ENCODE measurements at places on chromosomes 1 and 21.
A peak's percentile ranks its signal among the peaks of the same experiment; 100 is the strongest.

DNA sequence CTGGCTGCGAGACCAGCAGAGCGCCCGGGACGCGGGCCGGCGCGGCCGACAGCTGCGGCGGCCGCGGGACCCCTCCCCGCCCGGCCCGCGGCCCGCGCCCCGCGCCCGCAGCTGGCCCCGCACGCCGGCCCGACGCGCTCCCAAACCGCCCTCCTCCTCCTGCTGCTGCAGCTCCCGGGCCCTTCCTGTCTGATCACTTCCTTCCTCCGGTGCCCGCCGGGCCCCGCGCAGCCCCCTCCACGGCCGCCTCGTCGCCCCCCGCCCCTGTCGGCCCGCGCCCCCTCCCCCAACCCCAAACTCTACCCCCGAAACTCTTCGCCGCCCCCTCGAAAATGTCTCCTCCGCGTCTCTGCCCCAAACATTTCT is 594 bp downstream of the LUZP1 start:
- no peak for DNase-seq

- DNase-seq: peak; percentile 16
Observed at GRCh38 chr1:45730075-45730779, 20.2 kb downstream of the IPP start.

DNA sequence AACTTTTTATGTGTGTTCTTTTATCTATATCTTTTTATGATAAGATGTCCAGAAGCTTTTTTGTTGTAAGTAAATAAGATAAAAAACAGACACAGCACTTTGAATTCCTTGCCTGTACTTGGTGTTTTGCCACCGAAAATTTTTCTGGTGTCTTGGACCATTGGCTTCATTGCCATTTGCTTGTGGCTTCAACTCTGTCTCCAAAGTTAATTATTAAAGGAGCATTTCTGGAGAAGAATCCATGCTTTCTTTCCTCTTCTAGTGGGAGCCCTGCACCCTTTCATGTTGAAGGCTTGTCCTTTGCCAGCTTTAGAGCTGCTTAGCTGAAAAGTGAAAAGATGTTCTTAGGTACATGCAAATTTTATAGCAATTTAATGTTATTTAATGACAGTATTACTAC is 112.2 kb downstream of the DYRK1A start:
- DNase-seq: no peak

- no peak for DNase-seq
Observed at GRCh38 chr1:189769448-189769847, 708.2 kb downstream of the BRINP3 start.

DNA sequence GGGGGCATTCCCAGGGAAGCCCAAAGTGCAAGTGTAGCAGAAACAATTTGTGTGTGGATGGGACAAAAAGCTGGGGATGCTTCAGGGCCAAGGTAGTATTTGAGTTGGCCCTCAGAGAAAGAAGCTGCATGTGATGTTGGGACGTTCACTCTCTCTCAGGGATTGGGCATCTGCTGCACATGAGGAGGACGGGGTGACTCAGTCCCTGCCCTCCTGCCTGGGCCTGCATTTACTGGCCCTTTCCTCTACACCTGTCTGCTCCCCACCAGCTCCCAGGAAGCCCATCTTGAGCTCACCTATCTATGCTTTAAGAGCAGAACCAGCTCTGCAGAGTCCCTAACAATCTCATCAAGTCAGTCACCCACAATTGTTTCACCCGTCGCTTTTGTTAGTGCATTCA is 23.5 kb upstream of the MPZL1 start:
- DNase-seq: no peak

- no peak for DNase-seq
Observed at GRCh38 chr1:233057836-233058235, 107.4 kb downstream of the NTPCR start.

- DNase-seq: peak; percentile 74
Observed at GRCh38 chr21:39313571-39314142, at the start of gene BRWD1. Gene BRWD1, minus strand, starts transcription at chr21:39313632. Its CDS starts 141 bp downstream, at chr21:39313491.

DNA sequence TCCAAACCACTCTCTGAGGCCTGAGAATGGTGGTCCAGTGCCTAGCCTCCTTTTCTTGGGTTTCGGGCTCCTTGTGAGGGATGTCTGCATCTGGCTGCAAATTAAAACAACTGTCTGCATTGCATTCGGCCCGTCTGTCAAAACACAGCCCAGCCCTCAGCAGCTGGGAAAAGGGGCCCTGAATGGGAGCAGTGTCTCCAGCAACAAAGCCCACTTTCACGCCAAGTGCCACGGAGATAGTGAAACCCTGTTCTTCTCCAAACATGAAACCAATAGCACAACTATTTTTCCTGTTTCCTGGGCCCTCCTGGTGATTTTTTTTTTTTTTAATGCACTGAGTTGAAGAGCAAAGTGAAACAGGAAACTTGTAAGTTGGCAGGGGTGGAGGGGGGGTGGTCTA is 138.4 kb downstream of the PLXNA2 start:
- peak; percentile 52 for DNase-seq

GRCh38 chr1:185663332-185663731 is 70.9 kb upstream of the HMCN1 start:
- DNase-seq: peak; percentile 76

- no peak for DNase-seq
Observed at GRCh38 chr1:222171005-222171404, 376.9 kb downstream of the HHIPL2 start.

DNA sequence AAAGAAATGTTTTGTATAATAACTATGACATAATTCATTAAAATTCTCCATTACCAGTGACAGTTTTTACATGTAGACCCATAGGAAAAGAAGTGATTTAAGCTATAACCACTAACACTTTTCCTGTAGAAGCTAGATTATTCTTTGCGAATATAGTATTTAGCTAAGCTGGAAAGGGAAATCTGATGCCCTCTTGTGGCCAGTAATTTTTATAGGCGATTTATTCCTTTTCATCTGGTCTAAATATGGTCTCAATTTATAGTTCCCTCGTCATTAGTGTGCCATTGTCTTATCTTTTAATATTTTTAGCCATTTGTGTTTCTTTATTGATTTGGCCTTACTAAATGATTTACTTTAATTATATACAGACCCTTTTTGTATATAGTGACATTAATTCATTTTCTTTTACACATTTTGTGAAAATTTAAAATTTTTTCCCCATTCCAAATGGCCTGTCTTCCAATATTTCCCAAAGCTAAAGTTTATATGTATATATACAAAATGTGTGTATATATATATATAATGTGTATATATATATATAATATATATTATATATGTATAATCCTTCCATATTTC is 26.7 kb downstream of the BTG3 start:
- peak; percentile 43 for DNase-seq

- DNase-seq: no peak
Observed at GRCh38 chr1:82462366-82462765, 661.6 kb downstream of the ADGRL2 start.

GRCh38 chr1:238690415-238690814 is 696.0 kb upstream of the CHRM3 start:
- DNase-seq: no peak

GRCh38 chr1:154749078-154749760 is 120.9 kb downstream of the KCNN3 start:
- DNase-seq: no peak

DNA sequence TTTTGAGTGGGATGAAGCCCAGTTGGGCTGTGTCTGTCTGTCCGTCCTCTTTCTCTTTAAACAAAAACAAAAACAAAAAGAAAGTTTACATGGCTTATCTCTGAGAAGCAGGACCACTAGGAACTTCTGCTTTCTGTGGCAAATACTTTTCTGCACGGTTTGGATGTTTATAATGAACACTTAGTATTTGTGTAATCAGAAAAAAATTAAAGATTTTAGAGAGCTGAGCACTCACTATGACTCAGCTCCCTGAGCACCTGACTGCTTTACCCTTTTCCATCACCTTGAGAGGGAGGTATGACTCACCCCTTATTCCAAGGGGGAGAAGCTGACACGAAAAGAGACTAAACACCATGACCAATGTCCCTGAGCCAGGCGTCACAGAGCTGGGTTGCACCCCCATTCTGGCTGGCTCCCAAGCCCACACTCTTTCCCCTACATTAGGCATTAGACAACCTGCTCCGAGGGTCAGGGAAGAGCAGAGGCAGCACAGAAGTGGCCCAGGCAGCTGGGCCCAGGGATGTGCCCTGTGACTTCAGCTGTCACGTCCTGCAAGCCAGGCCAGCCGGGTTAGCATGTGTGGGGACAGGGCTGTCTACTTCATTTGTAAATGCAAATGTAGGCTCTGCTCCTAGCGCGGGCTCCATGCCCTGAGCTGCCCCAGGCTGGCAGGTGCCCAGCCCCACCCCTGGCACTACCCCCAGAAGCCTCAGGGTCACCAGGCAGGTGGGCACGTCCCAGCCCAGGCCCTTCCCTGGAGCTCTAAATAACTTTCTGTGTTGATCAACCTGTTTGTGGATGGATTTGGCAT is 30.4 kb downstream of the RAP1GAP start:
- no peak for DNase-seq

DNA sequence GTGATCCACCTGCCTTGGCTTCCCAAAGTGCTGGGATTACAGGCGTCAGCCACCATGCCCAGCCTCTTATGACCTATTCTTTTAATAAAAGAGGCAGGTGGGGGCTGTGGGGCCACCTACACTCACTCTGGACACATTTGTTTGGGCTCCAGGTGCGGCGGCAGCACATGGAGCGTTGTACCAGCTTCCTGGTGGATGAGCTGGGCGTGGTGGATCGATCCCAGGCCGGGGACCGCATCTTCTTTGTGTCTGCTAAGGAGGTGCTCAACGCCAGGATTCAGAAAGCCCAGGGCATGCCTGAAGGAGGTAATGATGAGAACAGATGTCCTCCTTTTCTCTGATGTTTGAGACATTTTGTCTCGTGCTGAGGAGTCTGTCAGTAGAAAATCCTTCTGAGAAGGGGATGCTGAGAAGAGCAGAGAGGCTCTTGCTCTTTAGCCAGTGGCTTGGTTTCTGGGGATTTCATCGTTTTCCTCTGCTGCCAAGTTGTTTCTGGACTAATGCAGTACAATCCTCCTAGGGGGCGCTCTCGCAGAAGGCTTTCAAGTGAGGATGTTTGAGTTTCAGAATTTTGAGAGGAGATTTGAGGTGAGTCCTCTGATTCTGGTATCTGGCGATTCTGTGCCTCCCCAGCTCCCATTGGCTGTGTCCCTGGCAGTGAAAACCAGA is 17.9 kb upstream of the MIIP start:
- no peak for DNase-seq

DNA sequence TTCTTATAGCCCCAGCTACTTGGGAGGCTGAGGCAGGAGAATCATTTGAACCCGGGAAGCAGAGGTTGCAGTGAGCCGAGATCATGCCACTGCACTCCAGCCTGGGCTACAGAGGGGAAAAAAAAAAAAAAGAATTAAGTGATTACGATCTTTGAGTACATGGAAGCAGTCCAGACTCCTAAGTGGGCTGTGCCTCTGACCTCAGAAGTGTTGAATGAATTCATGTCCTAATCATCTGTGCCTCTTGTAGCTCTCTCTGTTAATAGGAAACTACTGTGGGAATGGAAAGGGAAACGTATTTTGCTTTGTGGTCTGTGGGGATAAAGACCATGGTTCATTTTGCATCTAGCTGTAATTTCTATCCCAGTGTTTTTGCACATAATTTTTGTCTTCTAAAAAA is 8.4 kb upstream of the IVNS1ABP start:
- DNase-seq: no peak

DNA sequence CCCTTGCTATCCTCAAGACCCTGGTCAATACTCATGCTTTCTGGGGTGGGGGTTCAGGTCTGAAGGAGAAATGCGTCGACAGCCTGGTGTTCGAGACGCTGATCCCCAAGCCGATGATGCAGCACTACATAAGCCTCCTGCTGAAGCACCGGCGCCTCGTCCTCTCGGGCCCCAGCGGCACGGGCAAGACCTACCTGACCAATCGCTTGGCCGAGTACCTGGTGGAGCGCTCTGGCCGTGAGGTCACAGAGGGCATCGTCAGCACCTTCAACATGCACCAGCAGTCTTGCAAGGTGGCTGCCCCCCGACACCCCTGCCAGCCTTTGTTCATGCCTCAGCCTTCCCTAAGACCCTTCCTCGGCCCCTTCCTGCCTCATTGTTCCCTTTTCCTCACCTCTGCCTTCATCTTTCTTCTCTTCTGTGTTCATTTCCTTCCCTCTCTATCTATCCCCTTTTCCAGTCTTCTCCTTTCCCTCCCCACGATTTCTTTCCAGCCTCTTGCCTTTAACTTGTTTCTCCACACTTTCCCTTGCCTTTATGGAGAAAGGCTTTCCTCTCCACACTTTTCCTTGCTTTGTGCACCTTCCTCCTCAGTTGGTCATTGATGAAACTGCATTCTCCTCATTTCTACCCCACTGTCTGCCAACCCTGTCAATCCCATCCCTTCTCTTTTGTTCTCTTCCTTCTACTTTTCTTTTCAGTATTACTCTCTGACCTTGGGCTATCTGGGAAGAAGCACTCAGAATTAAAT is 18.3 kb upstream of the IPO9 start:
- no peak for DNase-seq

DNA sequence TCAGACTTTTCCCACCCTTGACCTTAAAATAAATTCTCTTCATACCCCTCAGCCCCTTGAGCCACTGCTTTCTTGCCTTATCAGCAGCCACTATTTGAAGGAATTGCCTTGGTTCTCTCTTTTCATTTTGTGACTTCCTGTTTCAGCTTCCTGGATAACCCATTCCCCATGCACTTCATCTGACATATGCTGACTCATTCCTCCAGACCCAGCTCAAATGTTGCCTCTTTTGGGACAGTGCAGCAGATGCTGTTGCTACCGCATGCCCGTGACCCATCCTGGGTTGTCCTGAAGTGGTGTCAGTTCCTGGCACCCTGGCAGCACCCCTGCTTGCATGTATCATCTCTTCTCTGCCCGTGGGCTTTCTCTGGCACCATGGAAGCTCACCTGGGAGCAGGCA is 496.1 kb downstream of the PTPRU start:
- DNase-seq: no peak

GRCh38 chr1:159067699-159068621 is 8.6 kb downstream of the AIM2 start:
- DNase-seq: peak; percentile 19

GRCh38 chr1:17653728-17654351 is 101.3 kb upstream of the ACTL8 start:
- no peak for DNase-seq

- peak; percentile 37 for DNase-seq
Observed at GRCh38 chr1:229625071-229625914, 629 bp downstream of the TAF5L start.

GRCh38 chr1:15568387-15569073 is 16.3 kb downstream of the AGMAT start:
- no peak for DNase-seq

DNA sequence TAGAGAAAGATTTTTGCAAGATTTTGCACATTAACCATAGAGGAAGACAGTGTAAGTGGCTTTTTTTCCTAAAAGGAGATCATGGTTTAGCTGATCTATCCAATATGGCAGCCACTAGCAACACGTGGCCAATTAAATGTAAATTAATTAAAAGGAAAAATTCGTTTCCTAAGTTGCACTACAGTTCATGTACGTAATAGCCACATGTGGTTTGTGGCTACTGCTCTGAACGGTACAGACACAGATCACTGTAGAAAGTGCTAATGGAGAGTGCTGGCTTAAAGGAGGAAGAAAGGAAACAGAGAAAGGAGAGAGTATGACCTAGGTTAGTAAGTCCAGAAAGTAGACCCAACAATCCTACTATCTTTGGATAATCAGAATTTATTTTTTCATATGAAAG is 170.8 kb downstream of the SIPA1L2 start:
- no peak for DNase-seq
